ENCODE measurements at places on chromosomes 5 and 9.

DNA sequence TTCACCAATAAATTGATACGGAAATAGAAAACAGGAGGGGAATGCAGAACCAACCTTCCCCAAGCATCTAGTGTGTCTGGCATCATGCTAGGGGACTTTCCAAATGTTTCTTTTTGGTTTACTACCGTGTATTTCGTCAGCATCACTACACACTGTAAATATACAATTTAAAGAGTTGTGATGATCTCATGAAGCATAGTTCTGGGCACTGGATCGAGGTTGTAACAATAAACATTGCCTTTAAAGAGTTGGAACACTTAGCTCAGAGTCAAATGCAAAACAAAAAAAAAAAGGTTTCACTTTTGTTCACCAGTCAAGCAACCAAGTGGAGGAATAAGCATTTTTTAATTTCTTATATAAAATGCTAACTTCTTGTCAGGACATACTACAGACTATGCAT, 2.9 kb upstream of the SCAI start:
- DNase-seq: no peak

DNA sequence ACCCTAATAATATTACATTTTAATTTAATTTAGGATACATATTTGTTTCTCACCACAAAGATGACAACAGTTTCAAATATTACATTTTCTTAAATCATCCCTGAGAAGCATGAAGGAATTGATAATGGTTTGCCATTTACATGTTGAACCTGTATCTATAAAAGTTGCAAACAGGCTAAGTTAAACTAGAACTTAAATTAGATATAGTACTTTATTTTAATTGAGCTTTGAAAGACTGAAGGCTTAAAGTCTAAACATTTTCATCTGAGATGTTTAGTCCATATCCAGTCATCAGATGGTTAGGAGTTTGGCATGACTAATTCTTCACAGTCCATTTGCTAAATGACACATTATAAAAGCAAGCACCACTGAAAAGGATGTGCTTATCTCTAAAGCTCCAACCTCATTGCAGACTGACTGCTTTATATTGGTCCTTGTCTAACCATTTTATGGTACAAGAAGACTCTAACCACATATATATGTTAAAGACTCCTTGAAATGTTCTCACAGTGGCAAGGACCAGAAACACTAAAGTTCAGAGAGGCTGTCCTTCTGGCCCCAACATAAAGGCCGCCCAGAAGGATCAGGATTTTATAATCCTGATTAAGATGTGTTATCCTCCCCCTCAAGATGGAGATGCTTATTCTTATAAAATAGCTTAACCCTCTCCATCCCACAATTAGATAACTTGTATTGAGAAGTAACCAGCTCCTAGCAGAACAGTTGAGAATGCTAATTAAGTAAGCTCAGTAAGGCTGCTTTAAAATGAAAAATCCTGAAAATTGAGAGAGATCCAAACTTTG, 25.8 kb downstream of the WNT8A start:
- DNase-seq: no peak

- DNase-seq: no peak
These were observed 188.2 kb upstream of the SLC27A6 start for GRCh38 chr5:128777052-128777451.

GRCh38 chr9:94656200-94656599, 16.9 kb upstream of the FBP1 start:
- DNase-seq: peak; percentile 50

DNA sequence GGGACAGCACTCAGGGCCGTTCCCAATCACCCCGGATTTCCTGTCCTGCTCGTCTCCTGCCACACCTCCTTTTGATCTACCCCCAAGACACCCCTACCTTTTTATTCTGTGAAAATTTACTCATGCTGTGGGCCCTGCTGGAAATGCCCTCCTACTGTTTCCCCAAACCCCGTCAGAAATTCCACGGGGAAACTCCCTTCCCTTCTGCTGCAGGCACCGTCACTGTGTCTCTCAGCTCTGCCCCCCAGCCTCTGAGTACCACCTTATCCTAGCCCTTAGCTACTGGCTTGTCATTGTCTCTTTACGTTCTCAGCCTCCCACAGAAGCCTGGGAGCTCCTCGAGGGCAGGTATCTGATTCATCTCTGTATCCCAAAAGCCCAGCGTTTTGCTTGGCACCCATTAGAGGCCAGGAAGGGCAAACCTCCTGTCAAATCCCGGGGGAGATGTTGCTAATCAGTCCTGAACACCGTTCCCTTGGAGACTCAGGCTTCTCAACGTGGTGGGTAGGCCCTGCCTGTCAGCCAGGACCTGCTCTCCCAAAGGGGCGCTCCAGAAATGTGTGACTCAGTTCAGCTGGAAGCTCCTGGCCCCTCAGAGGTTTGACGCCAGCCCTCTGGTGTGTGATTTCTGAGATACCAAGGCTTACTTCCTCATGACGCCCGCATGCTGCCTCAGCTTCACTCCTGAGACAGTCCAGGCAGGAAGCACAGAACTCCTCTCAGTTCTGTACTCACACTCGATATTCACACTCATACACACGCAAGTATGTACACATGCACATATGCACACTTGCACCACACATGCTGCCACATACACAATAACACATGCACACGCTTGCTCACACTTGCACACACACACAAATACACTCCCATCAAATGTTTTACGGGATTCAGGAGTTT, 50.7 kb upstream of the GRHPR start:
- DNase-seq: peak; percentile 36

DNA sequence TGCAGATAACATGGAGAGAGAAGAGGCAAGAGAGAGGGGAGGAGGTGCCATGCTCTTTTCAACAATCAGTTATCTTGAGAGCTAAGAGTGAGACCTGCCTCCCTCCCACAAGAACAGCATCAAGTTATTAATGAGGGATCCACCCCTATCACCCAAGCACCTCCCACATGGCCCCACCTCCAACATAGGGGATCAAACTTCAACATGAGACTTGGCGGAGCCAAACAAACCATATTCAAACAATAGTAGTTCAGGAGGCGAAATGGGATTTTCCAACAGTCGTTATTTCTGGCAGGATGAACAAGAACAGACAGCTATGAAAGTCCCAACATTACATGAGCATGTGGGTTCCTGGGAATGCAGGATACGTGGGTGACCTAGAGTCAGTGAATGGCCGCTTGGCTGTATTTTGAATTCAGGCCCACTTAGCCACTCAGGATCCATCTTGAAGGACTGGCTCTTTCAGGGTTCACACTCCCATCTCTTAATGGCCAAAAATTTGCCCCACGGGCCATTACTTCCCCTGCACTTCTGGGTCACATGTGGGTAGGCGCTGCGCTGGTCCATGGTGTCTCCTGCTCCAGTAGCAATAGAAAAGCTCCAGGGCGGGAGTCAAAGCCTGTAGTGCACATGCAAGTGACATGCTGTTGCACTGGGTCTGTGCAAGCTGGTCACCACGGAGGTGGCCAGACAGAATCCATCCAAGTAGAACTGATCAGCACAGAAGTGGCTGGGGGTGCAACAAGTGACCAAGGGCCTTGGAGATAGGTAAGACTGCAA, 7.1 kb upstream of the FAF2 start:
- DNase-seq: no peak

DNA sequence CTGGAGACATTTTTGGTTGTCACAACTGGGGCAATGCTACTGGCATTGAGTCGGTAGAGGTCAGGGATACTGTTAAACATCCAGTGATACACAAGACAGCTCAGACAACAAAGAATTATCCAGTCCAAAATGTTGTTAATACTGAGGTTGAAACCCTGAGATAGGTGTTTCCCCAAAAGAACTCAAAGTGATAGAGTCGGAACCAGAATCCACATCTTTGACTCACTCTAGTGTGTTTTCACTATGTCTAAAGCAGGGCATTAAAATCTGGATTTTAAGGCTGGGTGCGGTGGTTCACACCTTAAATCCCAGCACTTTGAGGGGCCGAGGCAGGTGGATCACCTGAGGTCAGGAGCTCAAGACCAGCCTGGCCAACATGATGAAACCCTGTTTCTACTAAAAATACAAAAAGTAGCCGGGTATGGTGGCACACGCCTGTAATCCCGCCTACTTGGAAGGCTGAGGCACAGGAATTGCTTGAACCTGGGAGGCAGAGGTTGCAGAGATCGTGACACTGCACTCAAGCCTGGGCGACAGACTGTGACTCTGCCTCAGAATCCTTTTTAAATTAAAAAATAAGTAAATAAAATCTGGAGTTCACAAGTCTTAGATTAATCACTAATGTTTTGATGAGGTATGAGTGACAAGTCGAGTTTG, 17.0 kb downstream of the SLC31A1 start:
- DNase-seq: no peak

DNA sequence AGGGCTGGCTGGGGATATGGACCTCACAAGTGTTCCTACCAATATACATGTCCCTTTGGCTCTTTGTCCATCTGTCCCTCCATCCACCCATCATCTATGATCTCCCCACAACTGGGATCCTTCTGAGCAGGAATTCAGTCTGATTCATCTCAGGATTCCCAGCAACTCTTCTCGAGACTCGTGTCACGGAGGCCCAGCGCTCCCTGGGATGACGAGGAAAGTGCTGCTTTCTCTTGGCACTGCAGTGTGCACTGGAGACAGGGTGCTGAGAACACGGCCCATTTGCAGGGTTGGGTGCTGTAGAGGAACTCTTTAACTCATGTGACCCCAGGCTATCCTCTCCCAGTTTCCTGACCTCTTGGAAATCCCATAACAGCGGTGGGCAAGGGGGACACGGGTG, 72.9 kb downstream of the ANGPTL2 start:
- DNase-seq: no peak

GRCh38 chr5:61603211-61603908, 271.3 kb downstream of the ZSWIM6 start:
- no peak for DNase-seq

- DNase-seq: no peak
These were observed 243.1 kb downstream of the FBXO4 start for GRCh38 chr5:42168091-42168670.

- DNase-seq: no peak
These were observed 4.5 kb downstream of the RAB14 start for GRCh38 chr9:121197132-121197531.

DNA sequence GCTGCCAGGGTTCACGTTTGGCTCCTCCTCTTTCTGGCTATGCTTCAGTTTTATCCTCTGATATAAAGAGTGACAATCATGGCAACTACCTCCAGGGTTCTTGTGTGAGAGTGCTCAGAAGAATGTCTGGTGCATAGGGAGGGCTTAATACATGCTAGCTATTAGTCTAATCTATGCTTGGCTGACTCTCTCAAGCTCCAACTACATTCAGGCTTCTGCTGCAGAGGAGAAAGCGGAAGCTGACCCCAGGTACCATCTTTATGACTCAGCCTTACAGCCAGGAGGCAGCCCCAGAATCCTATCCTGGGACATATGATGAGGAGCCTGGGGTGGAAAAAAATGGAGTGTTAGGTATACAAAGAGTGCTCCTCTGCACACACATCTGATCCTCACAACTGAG, 32.1 kb upstream of the RASGRF2 start:
- DNase-seq: no peak

- DNase-seq: no peak
These were observed 2.7 kb downstream of the DAB2 start for GRCh38 chr5:39422036-39422606.

DNA sequence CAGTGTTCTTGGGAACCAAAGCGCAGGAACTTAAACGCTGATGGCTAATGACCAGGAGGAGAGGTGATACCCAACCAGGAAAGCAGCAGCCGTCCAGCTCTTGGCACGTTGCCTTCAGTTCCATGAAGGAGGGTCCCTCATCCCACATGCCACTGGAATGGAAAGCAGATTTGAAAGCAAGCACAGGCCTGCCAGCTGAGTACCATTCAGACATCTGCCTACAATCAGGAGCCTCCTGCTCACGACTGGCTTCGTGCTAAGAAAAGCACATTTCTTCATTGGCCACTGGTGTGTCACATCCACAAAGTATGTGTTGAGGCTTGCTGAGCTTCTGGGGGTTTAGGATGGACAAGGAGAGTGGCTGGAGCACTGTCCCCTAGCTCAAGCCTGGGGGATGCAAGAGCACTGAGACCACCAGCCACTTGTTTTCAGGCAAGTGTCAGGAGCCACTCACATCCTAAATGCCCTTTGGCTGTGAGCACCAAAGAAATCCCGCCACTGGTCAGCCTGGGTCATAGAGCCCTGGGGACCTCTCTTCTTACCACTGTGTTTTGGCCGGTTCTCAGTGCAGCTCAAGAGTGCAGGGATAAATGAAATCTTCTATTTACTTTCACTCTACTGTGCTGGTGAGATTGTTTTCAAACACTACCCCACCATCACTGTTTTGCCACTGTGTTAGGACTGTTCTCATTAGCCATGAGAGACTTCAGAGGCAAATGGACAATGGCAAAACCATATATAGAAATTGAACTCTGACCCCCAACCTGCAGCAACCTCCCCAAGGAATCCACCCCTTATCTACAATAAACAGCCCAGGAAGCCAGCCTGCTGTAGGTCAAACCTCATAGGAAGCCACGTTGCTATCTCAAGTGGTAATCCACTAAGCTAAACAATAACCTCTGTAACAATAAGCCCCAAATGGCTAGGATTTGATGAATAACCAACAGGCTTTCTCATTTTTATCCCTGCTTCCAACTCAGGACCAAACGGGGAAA, 58.3 kb downstream of the MTX3 start:
- no peak for DNase-seq

- DNase-seq: no peak
These were observed 120.3 kb upstream of the SPATA31C2 start for GRCh38 chr9:88258601-88259000.

DNA sequence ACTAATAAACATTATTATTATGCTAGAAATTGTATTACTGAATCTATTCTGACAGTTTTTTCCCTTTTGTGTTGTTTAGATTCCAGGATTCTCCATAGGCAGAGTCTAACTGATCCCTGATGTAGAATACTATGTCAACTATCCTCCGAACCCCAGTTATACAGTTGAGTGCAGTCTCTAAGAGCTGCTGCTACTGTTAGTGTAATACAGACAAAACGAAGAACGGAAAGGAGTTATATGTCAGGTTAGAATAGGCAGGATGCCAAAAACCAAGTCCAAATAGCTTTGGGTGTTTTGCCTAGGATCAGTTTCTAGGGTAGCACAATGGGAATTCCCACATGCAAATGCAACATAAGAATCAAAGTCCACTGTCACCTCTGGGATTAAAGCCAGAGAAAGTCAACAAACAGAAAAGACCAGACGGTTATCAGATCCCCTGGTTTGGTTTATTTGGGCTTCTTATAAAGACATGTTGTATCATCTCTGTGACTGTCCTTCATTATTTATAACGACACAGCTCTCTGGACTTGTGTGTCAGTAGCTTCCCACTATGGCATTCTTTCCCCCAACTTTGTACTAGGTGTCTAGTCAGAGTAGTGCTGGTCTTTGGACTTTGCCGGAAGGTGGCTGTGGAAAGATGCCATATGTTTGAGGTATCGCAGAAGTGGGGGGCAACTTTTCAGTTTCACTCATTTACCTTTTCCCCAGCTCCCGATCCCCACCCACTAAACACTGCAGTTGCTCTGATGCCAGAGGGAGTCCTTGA, 14.9 kb upstream of the TMEM38B start:
- no peak for DNase-seq

- no peak for DNase-seq
These were observed 151.7 kb upstream of the ZNF366 start for GRCh38 chr5:72658761-72659540.

DNA sequence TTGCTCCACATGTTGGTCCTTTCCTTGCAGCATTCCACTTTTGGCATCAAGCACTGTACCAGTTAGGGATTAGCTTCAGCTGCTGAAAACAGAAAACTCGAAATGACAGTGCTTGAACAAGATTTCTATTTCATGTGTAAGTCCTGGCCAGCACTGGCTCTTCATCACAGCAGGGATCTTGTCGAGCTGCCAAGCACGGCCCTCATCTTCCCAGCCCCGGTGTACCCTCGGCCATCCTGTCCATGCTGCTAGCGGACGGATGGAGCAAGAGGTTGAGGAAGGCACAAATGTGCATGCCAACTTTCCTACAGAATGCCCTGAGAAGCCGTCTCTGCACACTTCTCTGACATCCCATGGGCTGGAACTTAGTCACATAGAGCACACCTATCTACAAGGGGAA, 130.6 kb downstream of the TENT4A start:
- DNase-seq: no peak
